ENCODE measurements at places on chromosomes 12 and 14.
A peak's percentile ranks its signal among the peaks of the same experiment; 100 is the strongest.

DNA sequence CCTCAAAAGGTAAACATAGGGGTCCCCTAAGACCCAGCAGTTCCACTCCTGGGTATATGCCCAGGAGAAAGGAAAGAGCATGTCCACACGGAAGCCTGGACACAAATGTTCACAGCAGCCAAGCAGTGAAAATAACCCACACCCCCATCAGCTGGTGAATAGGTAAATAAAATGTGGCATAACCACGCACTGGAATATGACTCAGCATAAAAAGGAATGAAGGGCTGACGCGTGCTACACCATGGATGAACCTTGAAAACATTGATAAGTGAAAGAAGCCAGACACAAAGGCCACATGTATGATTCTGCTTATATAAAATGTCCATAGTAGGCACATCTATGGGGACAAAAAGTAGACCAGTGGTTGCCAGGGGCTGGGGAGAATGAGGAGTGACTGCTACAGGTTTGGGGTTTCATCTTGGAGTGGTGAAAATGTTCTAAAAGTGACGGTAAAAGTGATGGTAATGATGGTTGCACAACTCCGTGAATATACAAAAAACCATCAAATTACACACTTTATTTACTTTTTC, 3.8 kb upstream of the SCARB1 start:
- DNase-seq: no peak

- no peak for DNase-seq
These were observed 161.5 kb upstream of the FRMD6 start for GRCh38 chr14:51490205-51490604.

- DNase-seq: no peak
These were observed 157.5 kb upstream of the ALG10B start for GRCh38 chr12:38159092-38159551.

- no peak for DNase-seq
These were observed 179.9 kb downstream of the ADCK1 start for GRCh38 chr14:77979666-77980351.

- DNase-seq: no peak
These were observed 25.9 kb downstream of the SUDS3 start for GRCh38 chr12:118402251-118402650.

GRCh38 chr14:97975962-97976361, 1178.8 kb downstream of the VRK1 start:
- no peak for DNase-seq

DNA sequence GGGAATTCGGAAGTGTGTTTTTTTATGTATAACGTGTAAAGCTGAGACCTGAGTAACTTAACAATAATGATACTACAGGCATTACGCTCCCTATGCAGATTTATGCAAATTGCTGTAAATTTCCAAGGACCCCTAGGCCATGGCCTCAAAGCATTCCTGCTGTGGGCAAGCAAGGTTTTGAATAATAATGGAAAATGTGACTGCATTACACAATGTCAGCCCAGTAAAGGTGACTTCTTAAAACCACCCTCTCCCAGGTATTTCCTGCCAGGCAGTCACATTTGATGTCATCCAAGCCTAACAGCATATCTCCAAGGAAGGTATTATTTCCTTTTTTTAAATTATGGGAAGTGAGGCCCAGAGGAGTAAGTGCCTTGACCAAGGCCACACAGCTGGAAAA, 621.0 kb downstream of the BCL11B start:
- no peak for DNase-seq

DNA sequence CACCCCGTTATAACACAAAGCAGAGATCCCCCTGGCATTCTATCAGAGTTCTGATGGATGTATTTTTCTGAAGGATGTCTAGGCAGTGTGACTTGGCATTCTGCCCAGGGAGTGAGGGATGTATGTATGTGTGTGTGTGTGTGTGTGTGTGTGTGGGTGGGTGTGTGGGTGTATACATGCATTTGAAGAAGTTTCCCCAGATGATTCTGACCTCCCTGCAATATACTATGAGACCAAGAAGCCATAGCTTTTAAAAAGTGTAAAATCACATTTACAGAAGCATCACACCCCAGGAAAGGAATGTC, 59.7 kb upstream of the NAP1L1 start:
- peak; percentile 17 for DNase-seq

- no peak for DNase-seq
These were observed 13.1 kb downstream of the RERG start for GRCh38 chr12:15208140-15208539.

- DNase-seq: no peak
These were observed 78.7 kb downstream of the HELB start for GRCh38 chr12:66380769-66381535.

- no peak for DNase-seq
These were observed 1214.3 kb upstream of the TMEM132C start for GRCh38 chr12:127052511-127053232.

All from activated CD4-positive, alpha-beta T cell treated with anti-CD3 and anti-CD28 coated beads for 48 hours (primary cell).